ENCODE measurements at places on chromosomes 2 and 18.

DNA sequence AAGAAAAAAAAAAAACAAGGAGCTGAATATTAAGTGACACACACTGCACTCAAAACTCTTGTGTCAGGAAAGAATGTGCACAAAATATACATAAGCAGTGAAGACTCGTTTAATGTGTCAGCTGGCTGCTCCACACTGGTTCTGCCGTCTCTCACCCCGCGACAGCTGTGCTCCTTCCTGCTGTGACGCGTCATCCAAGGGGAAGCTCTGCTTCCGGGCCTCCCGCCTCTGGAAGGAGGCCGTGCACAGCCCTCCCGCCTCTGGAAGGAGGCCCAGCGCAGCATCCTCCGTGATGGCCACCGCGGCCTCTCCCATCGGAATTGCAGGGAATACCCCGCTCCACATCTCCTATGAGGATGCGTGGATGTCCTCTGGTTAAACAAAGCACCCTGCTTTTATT lies 151.0 kb downstream of the HDAC4 start:
- no peak for DNase-seq

GRCh38 chr2:74548285-74548899 lies 5.3 kb downstream of the LOXL3 start:
- DNase-seq: no peak

DNA sequence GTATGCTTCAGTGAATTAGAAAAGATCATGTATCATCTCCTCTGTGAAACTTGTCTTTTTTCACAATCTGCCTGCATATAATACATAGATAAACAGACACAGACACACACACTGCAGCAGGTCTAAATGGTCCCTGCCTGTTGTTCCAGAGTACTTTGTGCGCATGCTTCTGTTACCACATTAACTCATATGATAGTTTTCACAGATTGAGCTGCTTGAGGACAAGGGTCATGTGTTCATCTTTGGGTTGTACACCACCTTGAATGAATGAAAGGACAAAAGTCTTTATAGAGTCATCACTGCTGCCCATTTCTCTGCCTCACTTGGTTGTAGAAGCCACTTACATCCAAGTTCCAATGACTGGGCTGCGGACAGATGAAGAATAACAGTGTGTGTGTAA lies 72.7 kb upstream of the GLS start:
- no peak for DNase-seq

DNA sequence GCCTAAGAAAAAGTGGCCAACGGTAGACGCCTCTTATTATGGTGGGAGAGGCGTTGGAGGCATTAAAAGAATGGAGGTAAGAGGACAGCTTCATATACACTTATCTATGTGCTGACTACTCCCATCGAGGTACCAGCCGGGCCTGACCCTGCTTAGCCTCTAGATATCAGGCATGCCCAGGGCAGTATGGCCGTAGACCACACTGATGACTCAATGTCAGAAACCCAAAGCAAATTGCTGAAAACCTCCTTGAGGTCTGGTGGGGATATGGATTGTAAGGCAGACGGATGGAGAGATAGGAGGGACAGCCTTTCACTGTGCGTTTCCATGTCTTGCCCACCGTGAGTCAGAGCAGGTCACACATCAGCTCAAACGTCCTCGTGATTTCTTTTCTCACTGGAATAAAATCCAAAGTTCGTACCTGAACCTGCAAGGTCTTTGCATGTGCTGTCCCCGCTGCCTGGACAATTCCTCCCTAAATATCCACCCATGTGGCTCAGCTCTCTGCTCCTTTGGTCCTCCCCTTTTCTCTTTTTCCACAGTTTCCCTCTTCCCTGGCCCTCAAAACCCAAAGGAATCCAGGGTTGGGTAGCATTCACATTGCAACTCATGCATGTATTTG lies 168.9 kb downstream of the ANTXR1 start:
- DNase-seq: no peak

DNA sequence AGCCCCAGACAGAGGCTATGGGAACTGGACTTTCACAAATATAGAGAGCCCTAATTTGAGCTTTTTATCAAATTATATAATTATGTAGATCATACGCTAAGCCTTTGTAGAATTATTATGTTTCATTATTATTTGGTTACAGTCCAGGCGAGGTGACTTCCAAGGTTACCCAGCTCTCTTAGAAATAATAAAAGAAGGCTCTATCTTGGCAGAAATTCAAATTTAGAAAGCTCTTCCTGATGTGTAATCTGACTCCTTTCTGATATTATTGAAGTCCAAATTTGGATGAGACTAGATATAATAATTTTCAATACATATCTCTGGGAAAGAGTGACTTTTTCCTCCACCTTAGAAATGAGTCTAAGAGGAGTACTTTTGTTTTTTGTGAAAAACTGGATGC lies 4.8 kb upstream of the SLC38A11 start:
- no peak for DNase-seq
